Daoy (cell line): ENCODE measurements at places on chromosomes 3 and 15. TPM values are rescaled to one million over a fixed set of nuclear protein-coding genes. Genes with fewer than 3 reads are reported as not detected.

GRCh38 chr3:140399871-140400270 lies 278.0 kb upstream of the TRIM42 start:
- DNase-seq = no peak

Gene ZNF710
- 4.5 and 12.3 TPM in 2 replicates for total RNA-seq

DNA sequence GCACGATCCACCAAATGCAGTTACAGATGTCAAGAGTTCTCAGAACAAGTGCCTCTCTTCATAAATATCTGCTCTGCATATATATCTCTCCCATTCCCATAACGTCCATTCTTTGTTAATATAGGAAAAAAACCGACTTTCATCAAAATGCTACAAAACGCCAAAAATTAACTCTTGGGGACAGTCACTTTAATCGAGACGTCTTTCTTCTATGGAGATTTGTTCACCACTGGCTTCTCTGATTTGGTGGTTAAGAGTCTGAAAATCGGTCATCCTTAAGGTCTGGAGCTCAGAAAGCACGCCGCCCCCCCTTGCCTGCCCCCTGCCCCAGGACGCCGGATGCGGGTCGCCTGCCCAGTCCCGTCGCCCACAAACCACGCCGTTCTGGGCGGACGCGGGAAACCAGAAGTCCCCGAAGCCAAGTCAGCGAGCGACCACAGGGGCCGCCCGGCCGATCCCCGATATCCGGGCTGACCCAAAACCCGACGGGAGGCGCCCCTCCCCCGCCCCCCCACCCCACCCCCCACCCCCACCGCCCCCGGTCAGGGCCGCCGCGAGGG lies 252.7 kb downstream of the TJP1 start:
- DNase-seq = peak; percentile 34

DNA sequence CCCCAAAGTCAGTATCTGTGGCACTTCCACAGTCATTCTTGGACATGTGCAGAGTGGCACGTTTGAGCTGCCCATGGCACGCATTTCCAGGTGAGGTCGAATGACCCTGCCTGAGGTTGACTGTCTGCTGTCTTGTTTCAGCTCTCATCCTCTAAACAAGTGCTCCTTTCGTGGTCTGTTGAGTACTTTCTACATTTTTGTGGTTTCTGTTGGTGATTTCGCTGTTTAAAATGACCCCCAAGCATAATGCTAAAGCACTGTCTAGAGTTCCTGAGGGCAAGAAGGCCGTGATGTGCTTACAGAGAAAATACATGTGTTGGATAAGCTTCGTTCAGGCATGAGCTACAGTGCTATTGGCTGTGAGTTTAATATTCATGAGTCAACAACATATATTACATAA lies 40.0 kb upstream of the SAMMSON start:
- no peak for DNase-seq

Gene UACA
- total RNA-seq = 16.0 and 19.6 TPM in 2 replicates

DNA sequence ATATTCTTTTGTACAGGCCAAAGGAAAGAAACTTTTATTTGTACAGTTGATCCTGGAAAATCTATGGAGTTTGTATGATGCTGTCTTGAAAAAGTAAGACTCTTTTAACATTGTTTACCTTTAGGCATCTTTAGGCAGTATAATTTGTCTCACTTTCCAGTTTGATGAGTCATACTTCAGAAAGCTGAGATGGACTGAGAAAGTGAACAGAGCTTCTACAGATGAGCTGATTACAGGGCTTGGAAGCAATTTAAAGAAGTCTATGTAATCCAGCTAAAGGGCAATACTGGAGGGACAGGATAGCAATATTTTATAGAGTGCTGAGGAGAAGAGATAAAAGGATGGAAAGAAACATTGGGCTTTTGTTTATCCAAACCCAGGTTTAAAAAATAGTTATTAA lies 123.5 kb upstream of the GOLGA6L4 start:
- peak; percentile 3 for DNase-seq

- no peak for DNase-seq
Measured at GRCh38 chr3:45889337-45889736, 3.0 kb downstream of the CCR9 start.

DNA sequence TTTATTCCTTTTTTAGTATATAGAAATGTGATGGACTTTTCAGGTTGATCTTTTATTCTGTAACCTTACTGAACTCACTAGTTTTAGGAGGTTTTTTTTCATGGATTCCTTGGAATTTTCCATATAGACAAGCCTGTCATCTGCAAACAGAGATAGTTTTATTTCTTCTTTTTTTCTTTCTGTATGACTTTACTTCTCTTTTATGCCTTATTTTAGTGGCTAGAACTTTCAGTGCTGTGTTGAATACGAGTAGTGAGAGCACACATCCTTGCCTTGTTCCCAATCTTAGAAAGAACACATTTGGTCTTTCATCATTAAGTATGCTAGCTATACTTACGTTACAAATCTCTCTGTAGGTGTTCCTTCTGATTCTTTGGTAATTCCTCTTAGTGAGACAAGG lies 336.5 kb downstream of the PTPRG start:
- DNase-seq = no peak

DNA sequence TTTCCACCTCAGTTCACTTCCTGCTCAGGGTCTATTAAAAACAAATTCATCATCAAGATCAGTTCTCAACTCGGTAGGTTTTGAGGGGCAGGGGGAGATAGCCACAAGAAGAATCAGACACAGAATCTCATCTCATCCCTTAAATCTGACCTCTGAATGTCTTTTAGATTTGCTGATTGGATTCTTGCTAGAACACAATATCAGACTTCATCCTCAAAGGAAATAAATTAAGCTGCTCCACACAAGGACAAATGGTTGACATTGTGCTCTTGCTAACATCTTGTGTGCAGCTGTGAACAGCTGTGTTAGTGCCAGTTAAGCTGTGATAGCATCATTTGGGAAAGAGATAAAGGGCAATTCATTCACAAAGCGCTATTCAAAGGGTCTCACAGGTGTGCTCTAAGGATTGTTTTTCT lies 184.0 kb upstream of the ADAMTS9 start:
- no peak for DNase-seq

Gene GJD2
- not detected in 2 replicates for total RNA-seq

GRCh38 chr15:100216182-100216581 lies 125.6 kb downstream of the ADAMTS17 start:
- DNase-seq = no peak

Gene FOXL2
- 8.0 and 9.0 TPM in 2 replicates for total RNA-seq

DNA sequence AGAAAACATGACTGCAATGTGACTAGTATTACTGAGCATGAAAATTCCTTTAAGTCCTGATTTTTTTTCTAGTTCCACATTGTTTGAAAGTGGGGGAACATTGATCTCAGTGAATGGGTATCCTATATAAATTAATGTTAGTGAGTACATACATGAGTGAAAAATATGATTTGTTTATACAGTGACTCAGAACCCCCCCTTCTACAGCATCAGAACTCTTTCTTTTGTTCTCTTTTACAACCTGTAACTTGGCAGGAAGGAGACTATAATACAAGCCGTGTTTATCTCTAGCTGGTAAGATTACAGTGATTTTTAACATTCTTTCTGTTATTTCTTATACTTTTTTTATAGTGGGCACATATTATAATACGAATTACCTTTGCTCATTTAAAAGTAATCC lies 384.7 kb downstream of the PDCD6IP start:
- DNase-seq = no peak
